GM13977 (cell line): ENCODE measurements at places on chromosomes 4 and X.

- DNase-seq = no peak
These were observed 1092.1 kb upstream of the PRKX start for GRCh38 chrX:4805502-4805901.

DNA sequence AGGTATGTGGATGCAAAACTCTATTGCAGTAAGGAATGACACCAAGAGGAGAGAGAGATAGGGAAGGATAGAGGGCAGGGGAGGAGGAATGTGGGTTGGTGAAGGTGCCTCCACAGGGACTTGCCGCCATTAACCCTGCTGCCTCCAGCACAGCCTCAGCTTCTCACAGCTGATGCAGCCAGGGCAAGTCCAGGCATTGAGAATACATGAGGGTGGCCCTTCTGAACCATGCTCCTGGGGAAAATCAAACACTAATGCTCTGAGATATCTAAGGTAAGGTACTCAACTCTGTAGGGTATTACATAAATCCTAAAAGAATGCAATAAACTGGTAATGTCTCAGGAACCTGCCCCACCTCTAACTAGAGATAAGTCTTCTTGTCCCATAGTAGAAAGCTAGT, 28.7 kb downstream of the UGT2B7 start:
- no peak for DNase-seq

DNA sequence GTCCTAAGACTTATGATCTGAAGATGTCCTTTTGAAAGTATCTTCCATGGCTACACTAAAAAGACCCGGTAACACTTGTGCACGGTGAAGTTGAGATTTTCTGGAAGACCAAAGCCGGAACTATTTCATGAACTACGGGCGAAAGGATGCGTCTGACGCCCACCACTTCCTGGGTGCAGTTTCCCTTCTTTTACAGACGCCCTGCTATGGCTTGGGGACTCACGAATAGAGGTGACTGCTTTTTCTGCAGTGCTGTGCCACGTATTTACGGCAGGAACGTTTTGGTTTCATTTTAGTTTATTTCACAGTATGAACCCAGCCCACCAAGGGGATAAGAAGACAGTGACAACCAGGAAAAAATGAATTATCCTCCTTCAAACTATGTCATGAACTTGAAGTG, 180.4 kb downstream of the AFAP1 start:
- no peak for DNase-seq

DNA sequence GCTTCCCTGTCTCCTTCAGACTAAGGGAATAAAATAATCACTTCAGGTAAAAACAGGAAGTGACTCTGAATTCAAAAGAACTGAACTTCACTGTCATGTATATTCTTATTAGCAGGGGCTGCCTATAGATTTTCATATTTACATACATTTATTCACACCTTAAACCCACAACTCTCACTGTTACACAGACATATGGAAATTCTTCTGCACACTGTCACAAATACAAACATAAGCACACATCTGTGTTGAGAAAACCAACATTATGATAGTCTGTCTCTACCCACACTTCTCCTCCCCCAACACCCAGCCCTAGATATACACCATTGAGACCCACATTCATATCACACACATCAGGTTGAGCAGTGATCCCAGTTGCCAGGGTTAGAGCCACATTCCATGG, 5.7 kb upstream of the FGF16 start:
- DNase-seq = no peak

DNA sequence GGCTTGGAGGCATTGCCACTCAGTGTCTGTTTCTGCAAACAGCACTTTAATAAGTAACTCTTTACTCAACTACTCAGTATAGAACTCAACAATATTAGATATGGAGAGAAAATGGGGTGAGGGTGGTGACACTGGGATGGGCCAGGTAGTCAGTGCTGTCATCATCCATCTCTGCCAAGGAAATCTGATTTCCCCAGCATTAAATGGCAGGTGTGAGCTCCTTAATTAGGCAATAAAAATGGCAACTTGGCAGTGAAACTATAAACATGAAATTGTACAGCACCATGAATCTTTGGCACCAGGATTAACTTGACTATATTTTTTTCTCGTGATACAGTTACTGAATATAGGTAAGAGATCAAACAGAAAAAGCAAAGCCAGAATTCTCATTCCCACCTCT, 146.2 kb downstream of the GLRA2 start:
- DNase-seq = no peak
